ENCODE measurements at places on chromosomes 5 and 9. TPM values are rescaled to one million over a fixed set of nuclear protein-coding genes. Genes with fewer than 3 reads are reported as not detected.

DNA sequence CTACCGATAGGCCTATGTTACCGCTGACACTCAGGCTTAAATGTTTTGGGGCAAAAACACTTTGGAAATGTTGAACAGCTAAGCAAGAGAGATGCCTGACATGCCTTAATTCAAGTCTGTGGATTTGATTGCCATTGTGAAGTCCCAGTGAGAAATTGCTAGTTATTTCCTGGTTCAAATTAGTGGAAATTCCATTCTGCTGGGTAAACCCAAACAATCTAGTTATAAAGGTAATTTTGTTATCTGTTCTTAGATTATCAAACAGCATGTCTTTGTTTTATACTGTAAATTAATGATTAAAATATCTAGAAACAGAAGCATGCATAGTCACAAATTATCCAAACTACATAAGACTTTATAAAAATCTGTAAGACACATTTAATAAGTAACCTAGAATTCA lies 96.6 kb downstream of the PJA2 start:
- DNase-seq, result no peak

DNA sequence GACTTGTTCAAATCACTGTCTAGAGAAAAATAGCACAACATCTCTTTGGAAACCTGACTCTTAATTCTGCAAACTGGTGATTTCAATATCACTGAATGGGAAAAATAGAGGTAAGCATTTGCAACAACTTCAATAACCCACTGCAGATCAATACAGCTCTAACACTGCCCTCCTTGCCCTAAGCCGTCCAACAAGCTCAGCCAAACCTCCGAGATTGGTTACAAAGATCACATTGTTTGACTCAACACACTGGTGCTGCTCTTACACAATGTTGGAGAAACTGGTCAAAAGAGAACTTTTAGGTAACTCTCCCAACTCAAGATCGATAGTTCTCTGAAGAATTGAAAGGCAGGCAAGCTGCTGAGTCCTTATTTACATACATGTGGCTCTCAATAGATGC lies 150.4 kb downstream of the SPOCK1 start:
- no peak for DNase-seq

SPINK13 gene
- total RNA-seq, result not detected

- no peak for DNase-seq
Measured at GRCh38 chr5:72817671-72818266, 1.3 kb downstream of the TNPO1 start.

- no peak for DNase-seq
Measured at GRCh38 chr9:77952635-77953328, 78.8 kb downstream of the GNAQ start.

KLF9 gene
- total RNA-seq, result 105 TPM

DNA sequence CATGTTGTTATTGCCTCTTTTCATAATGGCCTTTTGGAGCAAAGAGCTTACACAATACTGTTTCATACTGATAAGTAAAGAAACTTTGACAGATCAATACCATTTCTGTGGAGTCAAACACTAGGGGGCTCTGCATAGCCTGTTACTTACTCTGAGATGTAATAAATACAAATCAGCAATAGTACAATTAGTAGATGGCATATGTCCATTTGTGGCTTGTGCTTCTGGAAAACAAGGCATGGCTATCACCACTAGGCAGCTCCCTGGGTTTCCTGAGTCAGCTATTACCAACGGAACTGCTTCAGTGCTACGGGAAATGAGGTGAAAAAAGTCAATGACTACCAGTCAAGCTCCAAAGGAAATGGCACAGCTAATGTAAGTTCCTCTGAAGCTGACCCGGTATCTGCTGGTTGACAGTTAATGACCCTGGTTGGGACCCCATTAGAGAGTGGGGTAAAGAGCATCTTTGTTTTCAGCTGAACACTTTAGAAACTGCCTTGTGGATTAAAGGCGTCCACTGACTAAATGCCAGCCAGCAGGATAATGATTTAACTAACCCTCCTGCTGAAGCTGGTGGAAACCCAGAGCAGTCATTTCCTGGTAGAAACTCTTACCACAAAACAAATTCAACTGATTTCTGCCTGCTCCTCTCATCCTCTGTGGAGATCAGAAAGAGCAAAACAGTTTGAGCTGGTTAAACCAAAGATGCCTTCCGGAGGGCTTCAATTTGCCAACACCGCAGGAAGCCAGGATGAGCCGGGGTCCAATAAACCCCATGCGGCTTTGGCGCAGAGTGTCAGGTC lies 69.0 kb upstream of the FAM169A start:
- no peak for DNase-seq

- no peak for DNase-seq
Measured at GRCh38 chr9:106691627-106692026, 171.3 kb upstream of the ZNF462 start.

ACOT12 gene
- total RNA-seq, result not detected

DNA sequence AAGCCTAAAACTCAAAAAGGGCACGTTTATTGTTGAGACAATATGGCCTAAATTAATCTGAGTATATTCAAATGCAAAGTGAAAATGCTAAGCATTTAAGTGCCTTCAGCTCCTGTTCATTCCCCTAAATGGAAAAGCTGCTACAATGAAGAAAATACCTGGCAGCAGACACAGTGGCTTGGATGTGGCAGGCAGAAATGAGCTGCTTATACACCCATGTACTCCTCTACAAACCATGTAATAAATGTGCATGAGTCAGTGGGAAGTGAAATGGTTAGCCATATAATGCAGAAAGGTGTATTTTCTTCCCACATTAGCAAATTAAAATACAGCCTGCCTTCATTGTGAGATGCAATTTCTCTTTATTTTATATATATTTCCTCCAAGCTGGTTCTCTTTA lies 859.2 kb upstream of the SEMA6A start:
- DNase-seq, result no peak

DNA sequence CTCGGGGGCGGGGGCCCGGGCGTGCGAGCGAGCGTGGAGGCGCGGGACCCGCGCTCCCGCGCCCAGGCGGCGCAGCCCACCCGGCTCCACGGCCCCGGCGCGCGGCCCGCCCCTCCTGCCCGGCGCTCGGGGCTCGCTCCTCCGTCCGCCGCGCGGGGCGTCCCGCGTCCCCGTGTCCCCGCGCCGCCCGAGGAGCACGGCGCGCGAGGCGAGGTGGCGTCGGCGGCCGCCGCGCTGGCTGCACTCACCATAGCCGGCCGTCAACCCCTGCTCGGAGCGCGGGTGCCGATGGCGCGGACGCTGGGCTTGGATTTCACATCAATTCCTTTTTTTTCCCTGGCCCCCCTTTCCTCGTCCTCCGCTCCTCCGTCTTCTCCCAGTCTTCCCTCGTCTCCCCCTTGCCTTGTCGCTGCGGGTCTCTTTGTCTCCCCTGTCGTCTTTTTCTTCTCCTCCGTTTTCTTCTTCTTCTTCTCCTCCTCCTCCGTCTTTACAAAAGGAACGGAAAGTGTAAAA lies 494 bp downstream of the PTCH1 start:
- DNase-seq, result no peak

DNA sequence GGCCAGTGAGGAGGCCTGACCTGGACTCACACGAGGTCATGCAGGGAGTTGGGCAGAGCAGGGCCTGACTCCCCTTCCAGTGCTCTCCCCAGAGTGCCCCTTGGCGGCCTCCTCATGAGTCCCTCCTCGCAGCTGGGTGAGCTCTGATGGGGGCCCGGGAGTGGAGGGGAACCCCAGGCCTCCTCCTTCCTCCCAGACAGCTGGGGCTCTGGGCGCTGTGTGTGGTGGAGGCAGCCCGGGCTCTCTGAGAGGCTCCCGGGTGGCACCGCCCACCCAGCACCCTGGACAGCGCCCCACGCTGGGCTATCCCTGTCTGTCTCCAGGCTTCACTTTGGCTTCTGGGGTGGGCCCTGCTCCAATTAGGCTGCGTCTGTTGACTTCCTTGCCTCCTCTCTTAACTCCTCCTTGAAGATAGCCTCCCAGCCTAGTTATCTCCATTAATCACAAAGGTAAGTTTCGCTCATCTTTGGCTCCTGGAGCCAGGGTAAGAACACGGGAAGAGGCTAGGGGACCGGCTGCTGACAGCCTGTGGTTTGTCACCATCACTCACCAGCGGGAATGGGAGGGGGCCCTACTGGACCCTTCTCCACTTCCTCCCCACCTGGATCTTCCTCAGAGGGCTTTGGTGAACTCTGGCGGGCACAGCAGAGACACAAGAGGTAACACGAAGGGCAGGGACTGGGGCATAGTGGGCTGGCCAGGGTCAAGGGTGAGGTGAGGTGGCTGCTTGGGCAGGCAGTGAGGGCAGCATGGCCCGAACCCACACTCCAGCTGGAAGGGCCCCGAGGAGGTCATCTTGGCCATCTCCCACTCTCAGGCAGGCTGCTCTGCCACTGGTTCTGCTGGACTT lies 13.1 kb downstream of the PSD2 start:
- no peak for DNase-seq

DNA sequence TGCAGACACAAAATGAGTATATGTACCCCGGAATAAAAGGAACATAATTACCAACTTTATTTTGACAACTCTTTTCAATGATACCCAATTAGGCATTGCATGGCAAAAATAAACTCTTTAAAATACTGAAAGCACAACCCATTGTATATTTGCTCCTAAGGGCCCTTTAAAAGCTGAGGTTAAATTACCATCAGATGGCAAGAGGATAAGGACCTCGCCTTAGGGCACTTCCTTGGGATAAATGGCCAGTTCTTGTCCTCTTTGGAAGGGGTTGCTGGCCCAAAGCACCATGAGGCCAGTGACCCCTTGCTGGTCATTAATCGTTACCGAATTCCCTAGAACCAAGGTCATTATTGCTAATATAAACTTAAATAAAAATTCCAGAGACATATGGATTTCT lies 46.0 kb downstream of the EBF1 start:
- no peak for DNase-seq

DNA sequence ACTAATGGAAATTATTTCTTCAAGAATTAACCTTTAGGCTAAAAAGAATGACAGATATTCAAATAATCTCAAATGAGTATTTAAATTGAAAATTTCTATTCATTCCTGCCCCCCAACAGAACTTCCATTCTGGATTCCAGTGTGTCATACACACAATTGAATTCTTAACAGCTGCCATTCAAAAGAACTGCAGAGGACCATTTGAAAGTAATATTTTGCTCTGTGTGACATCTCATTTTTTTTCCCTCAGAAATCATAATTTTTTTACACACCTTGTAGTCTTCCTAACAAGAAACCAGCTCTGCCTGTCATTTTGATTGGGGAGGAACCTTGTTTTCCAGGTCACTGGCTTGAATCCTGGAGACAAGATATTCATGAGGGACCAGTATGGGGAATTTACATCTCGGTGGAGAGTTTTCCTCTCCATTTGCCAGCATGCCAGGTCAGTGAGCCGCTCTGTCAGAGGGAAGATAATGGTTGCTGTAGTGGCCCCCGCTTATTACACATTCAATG lies 358.7 kb upstream of the ITGA1 start:
- no peak for DNase-seq

- DNase-seq, result no peak
Measured at GRCh38 chr9:78189461-78189860, 46.4 kb upstream of the CEP78 start.

DNA sequence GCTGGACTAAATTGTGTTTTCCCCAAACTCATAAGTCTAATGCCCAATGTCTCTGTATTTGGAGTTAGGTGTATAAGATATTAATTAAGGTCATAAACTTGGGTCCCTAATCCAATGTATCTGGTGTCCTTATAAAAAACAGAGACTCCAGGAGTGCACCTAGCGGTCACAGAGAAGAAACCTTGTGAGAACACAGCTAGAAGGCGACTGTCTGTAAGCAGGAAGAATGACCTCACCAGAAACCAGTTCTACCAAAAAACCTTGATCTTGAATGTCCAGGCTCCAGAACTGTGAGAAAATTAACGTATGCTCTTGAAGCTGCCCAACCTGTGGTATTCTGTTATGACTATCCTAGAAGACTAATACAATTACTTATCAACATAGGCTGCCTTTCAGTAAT lies 591.7 kb upstream of the PTPRD start:
- DNase-seq, result no peak

DNA sequence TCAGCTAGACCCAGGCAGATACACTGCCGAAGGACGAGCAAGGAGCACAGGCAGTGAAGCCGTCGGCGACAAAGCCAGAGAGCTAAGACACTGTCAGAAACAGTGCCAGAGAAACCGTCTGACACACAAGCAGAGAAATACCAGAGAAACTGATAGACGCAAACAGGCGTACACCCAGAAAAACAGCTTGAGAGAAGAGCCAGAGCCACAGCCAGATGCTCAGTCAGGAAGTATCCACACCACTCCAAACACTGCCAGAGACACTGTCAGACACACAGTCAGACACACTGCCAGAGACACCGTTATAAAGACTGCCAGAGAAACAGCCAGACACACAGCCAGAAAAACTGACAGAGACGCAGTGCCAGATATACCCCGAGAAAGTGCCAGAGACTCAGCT lies 19.1 kb downstream of the CNTFR start:
- no peak for DNase-seq

DNA sequence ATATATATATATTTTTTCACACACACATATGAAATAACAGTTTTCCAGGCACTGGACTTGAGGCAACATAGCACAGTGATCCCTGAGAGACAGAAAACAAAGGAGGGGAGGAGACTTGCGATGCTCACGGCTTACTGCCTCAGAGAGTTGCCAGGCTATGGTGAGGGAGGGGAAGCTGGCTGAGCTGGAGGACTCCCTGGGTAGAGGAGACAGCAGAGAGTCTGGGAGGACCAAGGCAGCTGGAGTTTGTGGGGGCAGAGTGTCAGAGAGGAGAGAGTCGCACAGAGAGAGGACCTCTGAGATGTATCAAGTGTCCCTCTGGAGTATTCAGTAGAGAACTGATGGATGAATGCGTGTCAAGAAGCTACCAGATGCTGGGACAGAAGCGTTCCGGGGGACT lies 23.1 kb upstream of the QSOX2 start:
- no peak for DNase-seq

DNA sequence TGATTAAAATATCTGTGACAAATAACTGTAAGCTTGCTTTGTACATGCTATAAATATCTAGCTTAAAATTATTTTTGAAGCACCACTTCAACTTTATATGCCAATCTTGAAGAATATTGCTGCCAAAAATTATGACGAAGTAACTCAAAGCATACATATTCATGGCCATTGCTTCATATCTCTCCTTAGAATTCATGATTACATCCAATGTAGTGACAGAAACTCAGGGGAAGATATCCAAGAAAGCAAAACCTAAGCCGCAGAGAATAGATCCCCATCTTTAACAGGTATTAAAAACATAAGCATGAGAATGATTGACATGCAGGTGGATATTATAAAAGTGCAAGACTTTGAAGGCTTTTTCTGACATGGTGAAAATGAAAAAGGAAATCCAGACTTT lies 100.8 kb upstream of the PLPPR1 start:
- DNase-seq, result no peak

ANKRD34B gene
- total RNA-seq, result 0.10 TPM

- DNase-seq, result no peak
Measured at GRCh38 chr5:64839936-64840335, 71.2 kb downstream of the CWC27 start.

All from mesenteric fat pad (tissue), 1 donor.